ENCODE measurements at places on chromosomes 4 and X. TPM values are rescaled to one million over a fixed set of nuclear protein-coding genes. Genes with fewer than 3 reads are reported as not detected.
A peak's percentile ranks its signal among the peaks of the same experiment; 100 is the strongest.

GRCh38 chrX:107970073-107970472 is 12.1 kb downstream of the TEX13B start:
- H3K4me1 ChIP-seq = no peaks in the 10 kb centered on the region
- peaks cover 5% of the 10 kb centered on the region for H3K27me3 ChIP-seq
- DNase-seq = no peak
- H3K36me3 ChIP-seq = no peaks in the 10 kb centered on the region
- no peak overlapping the region for H3K4me3 ChIP-seq

DNA sequence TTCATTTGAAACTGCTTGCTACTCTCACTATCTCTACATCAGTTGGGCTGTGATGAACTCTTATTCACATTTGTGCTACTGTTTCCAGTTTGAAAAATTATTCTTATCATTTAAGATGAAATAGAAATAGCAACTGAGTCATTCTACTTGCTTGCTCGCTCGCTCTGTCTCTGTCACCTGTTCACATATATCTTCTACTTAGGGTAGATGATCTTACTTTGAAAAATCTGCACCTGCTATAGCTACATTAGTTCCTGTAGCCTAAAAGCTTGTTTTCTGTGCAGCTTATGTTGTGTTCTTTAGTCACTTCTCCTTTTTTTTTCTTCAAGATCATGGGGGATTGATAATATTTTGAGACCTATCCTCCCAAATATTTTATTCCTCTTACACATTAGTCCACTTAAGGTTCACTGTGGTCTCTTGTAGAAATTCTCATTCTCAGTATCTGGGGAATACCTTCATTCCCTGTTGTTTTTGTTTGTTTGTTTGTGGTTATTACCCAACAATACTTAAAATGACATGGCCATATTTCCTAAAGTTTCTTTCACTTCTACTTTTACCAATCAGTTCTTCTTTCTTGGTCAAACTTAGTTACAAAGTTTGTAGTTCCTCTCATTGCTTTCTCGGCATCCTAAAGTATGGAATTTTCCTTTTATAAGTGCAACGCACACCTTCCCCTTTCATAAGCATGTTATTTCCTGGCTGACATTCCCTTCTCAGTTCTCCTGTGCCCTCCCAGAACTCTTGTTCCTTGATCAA is 36.5 kb downstream of the CLCN5 start:
- no peaks in the 10 kb centered on the region for H3K36me3 ChIP-seq
- no peak overlapping the region for H3K4me3 ChIP-seq
- no peak overlapping the region for H3K27ac ChIP-seq
- H3K27me3 ChIP-seq = no peaks in the 10 kb centered on the region
- no peak for DNase-seq

The ASB12 gene
- not detected for total RNA-seq

GRCh38 chrX:49053223-49054072 is 5.4 kb upstream of the CCDC120 start:
- DNase-seq = peak; percentile 70
- peak overlapping the region; percentile 86 for H3K4me3 ChIP-seq
- H3K36me3 ChIP-seq = peaks cover 5% of the 10 kb centered on the region
- no peaks in the 10 kb centered on the region for H3K27me3 ChIP-seq
- peak overlapping the region; percentile 90 for H3K27ac ChIP-seq
- peaks cover 23% of the 10 kb centered on the region for H3K4me1 ChIP-seq

The GAK gene
- total RNA-seq = 182 TPM

All from activated naive CD8-positive, alpha-beta T cell treated with anti-CD3 and anti-CD28 coated beads, Interleukin-2, amount 10 ng/mL, durations not matched to agents 7 days and 5 days (primary cell).